ENCODE measurements at places on chromosomes 11 and 22. TPM values are rescaled to one million over a fixed set of nuclear protein-coding genes. Genes with fewer than 3 reads are reported as not detected.

GRCh38 chr22:43853328-43853931, 8.9 kb downstream of the SULT4A1 start:
- peak; percentile 50 for DNase-seq

- no peak for DNase-seq
Observed at GRCh38 chr22:30754971-30755758, 60.5 kb downstream of the OSBP2 start.

DNA sequence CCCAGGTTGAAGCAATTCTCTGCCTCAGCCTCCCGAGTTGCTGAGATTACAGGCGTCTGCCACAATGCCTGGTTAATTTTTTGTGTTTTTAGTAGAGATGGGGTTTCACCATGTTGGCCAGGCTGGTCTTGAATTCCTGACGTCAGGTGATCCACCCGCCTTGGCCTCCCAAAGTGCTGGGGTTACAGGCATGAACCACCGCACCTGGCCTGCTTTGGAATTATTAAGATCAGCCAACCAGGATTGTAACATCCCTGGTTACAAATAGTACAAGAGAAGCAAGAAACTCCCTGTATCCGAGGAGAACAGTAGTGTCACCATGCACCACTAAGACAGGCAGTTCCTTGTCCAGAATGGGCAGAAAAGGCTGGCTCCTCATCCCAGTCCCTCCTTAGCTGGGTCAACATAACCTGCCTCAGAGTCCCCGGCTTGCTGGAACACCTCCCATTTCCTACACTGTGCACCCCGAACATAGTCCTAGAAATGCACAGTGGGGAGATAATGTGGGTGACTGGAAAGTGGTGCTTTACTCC, 77.2 kb upstream of the INCENP start:
- DNase-seq = no peak

DNA sequence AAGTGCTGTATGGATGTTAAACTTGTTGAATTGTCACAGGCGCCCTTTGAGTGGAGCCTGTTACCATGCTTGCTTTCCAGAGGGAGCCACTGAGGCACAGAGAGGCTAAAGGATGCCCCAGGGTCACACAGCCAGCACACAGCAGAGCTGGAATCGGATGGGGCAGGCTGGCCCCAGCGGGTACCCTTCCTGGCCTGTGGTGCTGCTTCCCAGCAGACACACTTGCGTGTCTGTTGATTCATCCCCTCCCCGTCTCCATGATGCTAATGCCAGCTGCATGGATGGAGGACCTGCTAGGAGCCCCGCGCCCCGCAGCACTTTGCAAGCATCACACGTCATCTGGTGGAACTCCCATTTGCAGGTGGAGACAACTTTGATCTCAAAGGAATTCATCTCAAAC, 52.4 kb upstream of the SHISAL1 start:
- peak; percentile 12 for DNase-seq

GRCh38 chr11:59180907-59181306, 9.0 kb downstream of the DTX4 start:
- no peak for DNase-seq

- no peak for DNase-seq
Observed at GRCh38 chr11:132535830-132536229, 996.5 kb downstream of the OPCML start.

DNA sequence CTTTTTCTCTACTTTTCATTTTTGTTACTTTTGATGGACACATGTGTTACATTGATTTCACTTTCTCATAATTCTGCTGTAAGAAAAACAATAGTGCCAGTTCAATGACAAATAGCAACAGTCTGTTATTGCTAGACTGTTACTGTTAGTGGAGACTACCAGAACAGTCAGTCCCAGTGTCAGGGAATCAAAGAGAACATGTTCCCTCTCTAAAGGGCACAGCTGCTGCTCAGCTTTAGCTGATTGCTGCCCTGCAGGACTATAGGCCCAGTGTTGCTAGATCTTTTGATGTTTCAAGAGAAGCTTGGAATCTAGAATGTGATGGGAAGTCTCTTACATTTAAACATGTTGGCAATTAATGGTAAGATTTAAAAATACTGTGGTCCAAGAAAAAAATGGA, 3.4 kb downstream of the BIRC3 start:
- DNase-seq = no peak

Gene C11orf42
- total RNA-seq = not detected

Gene ANO1
- total RNA-seq = 5.1 TPM

GRCh38 chr22:25399649-25400151, 164.8 kb upstream of the GRK3 start:
- DNase-seq = no peak

DNA sequence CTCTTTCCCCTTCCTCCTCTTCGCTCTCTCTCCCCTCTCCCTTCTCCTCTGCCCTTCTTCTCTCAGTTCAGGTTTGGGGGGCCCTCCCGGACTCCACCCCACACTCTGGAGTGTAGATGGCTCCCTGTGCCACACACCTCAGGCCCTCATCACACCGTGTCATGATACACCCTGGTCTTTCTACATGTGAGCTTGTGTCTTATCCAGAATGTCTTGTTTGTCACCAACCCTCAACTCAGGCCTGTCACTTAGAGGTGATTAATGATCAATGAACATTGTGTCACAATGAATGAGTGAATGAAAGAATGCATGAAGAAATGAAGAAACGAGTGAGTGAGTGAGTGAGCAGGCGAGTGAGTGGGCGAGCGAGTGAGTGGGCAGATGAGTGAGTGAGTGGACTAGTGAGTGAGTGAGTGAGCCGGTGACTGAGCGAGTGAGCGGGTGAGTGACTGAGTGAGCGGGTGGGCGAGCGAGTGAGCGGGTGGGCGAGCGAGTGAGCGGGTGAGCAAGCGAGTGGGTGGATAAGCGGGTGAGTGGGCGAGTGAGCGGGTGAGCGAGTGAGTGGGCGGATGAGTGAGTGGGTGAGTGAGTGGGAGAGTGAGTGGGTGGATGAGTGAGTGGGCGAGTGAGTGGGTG, 33.8 kb downstream of the CAPN1 start:
- DNase-seq = no peak

DNA sequence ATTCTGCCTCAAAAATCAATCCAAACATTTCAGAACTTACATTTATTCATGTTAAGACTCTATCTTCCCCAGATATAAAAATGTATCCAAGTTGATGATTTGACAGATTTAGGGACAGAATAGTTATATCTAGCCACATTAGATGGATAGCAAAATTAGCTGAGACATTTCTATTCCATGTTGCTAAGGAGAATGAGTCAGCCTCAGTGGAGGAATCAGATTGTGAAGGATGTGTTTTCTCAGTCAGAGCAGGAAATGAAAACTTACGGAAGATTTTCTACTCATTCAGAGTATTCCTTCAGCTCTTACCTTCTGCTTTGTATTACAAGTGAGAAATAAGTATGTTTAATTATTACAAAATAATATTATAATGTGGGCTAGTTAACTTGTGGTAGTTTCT, 556.3 kb upstream of the ANO3 start:
- no peak for DNase-seq

- DNase-seq = peak; percentile 68
Observed at GRCh38 chr22:32050678-32051515, 7.8 kb downstream of the SLC5A1 start.

DNA sequence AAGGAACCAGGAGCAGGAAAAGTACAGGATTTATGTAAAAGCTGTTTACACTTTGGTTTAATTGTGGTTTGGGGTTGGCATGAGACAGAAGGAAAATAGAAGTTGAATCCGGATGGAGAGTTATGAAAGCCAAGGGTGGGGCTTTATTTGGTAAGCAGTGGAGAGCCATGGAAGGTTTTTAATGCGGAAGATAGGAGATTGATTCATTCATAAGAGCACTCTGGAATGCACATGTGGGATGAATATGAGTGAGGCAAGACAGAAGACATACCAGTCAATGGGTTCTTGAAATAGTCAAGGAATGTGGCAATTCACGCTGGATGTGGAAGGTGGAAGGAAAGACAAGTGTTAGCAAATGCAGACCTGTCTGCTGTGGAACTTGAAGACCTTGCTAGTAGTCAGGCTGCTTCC, 9.3 kb upstream of the GLB1L3 start:
- no peak for DNase-seq

- no peak for DNase-seq
Observed at GRCh38 chr11:46475051-46475925, 83.7 kb upstream of the CHRM4 start.

Gene CRYBB1
- not detected for total RNA-seq

DNA sequence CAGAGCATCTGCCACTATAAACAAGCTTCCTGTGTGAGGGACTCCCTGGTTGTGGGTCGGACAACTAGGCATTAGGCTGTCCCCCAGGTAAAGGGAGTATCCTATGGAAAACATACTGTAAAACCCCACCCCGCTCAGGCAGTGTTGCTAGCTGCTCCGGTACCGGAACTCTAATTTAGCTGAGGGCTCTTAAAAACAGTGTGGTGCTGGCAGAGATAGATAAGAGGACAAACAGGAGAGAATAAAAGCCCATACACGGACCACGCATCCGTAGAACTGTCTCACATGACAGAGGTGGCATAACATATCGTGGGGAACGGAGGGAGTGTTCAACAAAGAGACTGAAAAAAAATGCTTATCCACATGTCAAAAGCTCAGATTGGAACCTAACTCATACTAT, 3.4 kb upstream of the MOGAT2 start:
- no peak for DNase-seq

Gene OR11H1
- total RNA-seq = not detected

Gene KCNJ1
- not detected for total RNA-seq

Gene UBQLNL
- total RNA-seq = not detected

DNA sequence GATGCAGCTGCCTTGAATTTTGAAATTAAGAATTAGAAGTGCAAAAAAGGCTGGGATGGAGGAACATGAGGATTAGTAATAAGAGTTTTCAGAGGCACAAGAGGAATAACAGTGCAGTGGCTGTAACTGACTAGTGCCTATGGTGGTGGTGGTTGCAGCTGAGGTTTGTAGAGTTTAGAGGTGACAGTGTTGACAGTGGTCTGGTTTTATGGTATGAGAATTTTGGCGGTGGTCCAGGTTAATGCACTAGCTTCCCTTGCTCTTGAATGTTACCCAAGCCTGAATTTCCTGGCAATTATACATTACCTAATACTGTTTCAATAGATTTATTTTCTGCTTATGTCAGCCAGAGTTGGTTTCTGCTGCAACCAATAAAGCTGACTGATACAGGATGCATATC, 112.8 kb upstream of the C11orf87 start:
- DNase-seq = no peak

GRCh38 chr11:118115048-118115447, 28.3 kb upstream of the SMIM35 start:
- DNase-seq = no peak

- peak; percentile 85 for DNase-seq
Observed at GRCh38 chr11:73323464-73323863, 15.4 kb downstream of the ARHGEF17 start.

Gene APOBEC3F
- 1.4 TPM for total RNA-seq

GRCh38 chr11:125873881-125874555, 13.4 kb upstream of the HYLS1 start:
- DNase-seq = no peak

GRCh38 chr11:81963018-81963417, 770.6 kb downstream of the FAM181B start:
- no peak for DNase-seq

GRCh38 chr11:71557257-71557656, 8.1 kb upstream of the KRTAP5-10 start:
- no peak for DNase-seq

Gene SGSM1
- 0.76 TPM for total RNA-seq

Gene CACNA1I
- total RNA-seq = 0.06 TPM

Gene ZP1
- not detected for total RNA-seq

DNA sequence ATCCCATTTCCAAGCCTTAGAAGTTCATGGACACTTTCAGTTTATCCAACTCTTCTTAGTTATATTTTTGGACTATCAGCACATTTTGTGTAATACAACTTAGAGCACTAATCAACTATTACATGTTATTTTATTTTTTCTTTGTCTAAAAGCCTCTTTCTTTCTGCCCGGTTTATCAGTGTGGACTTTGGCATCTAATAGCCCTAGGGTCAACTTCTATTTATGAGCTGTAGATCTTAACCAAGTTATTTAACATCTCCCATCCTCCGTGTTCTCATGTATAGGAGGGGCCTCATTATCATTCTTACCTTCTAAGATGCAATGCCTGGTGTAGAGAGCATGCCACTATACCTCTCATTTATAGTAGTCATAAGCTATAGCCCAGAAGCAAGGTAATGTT, 4.4 kb downstream of the CARD16 start:
- no peak for DNase-seq

Gene PDXP
- total RNA-seq = 11.6 TPM

Gene INTS4
- total RNA-seq = 18.6 TPM

DNA sequence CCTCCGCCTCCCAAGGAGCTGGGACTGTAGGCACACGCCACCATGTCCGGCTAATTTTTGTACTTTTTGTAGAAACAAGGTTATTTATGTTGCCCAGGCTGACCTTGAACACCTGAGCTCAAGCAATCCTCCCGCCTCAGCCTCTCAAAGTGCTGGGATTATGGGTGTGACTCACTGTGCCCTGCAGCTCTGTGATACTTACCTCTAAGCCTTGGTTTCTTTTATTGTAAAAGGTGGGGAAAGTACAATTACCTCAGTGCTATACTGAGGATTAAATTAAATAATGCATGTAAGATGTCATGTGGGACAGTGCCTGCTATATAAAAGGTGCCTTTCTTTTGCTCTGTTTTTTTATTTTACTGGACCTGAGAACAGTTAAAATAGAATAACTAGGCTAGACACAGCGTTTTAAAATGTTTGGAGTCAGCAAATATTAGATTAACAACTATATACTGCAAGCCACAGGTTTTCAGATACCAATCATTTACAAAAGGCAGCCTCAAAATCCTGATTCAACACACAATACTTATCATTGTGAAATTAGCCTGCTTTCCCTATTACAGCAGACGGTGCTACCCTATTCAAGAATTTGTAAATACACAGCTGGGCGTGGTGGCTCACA, 30.0 kb downstream of the PRR14L start:
- no peak for DNase-seq

DNA sequence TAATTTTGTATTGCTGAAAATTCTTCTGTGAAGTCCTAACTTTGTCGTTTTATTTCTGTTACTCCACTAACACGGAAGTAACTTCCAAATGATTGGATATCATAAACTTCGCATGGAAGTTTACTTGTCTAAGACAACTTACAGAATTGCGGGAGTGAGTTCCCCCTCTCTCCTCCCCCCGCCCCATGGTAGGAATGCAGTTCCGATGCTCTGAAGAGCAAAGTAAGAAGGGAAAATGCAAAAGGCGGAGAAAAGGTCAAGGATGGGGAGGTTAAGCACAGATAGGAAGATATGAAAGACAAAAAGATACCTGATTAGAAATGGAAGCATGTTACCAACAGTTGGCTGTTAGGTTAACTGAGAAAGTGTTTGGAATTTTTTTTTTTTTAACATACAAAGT, 1.3 kb downstream of the EIF3M start:
- DNase-seq = no peak
